ENCODE measurements at places on chromosomes 1 and 21.

DNA sequence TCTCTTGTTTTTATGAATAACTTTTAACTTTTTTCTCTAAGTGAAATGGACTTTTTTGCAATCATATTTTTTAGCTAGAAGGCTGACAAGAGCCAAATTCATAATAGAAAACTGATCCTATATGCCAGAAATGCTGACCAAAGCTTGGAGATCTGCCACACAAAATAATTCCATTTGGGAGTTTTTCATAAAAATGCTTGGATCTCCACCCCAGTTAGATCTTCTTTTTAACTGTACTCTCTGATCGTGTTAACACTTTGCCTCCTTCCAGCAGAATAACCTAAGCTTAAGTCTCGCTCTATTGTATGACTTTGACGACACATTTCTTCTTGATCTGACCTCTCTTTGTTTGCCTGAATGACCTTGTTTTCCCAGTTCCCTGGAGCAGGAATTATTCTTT lies 16.8 kb downstream of the FLG2 start:
- DNase-seq, result no peak

GRCh38 chr1:18949686-18950400 lies 6.6 kb downstream of the IFFO2 start:
- DNase-seq, result no peak

DNA sequence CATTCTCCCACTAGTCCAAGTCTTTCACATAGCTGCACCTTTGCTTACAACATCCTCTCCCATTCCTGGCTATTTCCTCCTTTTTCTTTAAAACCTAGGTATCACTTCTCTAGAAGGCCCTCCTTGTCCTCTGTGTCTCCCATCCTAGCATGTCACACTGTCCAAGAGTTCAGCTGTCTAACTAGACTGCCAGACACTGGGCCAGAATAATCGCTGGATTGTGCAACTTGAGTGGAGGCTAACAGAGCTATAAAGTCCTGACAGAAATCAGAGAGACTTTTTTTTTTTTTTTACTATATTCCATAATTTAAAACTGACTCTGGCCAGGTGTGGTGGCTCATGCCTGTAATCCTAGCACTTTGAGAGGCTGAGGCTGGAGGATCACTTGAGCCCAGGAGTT lies 4.2 kb upstream of the ANGPTL7 start:
- no peak for DNase-seq

- DNase-seq, result no peak
These were observed 92.8 kb upstream of the ZP4 start for GRCh38 chr1:237983496-237983895.

DNA sequence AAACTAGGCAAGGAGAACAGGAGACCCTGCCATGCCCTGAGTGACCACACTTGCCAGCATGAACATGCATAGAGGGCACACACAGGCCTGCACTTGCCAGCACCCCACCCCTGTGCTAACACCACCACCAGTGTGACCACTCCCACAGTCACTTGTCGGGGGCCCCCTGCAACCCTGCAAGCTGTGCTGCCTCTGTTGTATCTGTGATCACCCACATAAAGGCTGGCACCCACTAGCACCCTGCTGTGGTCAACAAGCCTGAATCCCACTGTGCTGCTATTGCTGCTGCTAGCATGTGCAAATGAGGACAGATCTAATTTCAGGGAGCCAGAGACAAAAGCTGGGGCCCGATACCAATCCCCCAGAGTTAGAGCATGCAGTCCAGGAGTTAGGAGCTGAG lies 217.7 kb downstream of the GIPC2 start:
- DNase-seq, result no peak

GRCh38 chr1:189438808-189439207 lies 1038.9 kb downstream of the BRINP3 start:
- DNase-seq, result no peak

DNA sequence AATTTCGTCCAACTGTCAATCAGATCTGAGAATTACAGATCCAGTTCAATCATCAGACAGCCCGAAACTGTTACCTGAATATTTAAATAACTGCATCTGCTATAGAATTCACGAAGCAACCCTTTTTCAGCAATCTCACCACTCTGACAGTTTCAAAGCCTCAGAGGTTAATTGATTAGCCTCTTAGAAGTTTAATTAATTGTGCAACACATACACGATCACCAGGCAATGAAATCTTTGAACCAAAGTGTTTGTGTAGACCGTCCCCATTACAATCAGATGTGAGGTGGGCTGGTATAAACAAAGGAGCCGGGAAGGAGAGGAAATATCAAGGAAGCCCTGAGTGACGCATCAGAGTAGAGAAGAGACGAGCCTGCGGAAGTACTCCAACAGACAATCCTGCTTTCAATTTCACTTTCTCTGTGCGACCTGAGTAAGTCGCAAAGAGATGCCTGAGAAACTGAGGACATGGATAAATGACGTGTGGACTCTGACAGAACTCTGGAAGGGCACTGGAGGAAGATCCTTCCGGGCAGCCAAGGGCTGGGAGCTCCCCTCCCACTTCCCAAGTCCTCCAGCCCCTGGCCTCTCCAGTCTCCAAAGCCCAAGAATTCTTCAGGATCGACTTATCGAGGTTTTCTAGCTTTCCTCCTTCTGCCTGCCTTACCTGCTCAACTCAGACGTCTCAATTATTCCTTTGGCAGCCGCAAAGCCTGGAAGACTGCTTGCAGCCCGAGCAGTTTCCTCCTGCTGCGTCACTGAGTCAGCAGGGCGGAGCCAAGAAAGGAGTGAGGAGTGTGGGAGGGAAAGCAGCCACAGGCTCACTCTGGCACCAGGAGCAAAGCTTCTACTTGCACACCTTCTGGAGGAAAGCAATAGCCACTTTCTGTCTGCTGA lies at the start of gene RNASEL:
Gene RNASEL, minus strand, starts transcription at position 757 of the 897 bp plus-strand sequence. CDS start 2,450 bp downstream, outside the sequence.
- no peak for DNase-seq

- no peak for DNase-seq
These were observed 633.7 kb upstream of the USP24 start for GRCh38 chr1:55848906-55849305.

GRCh38 chr1:19643121-19643520 lies 990 bp upstream of the NBL1 start:
- no peak for DNase-seq

DNA sequence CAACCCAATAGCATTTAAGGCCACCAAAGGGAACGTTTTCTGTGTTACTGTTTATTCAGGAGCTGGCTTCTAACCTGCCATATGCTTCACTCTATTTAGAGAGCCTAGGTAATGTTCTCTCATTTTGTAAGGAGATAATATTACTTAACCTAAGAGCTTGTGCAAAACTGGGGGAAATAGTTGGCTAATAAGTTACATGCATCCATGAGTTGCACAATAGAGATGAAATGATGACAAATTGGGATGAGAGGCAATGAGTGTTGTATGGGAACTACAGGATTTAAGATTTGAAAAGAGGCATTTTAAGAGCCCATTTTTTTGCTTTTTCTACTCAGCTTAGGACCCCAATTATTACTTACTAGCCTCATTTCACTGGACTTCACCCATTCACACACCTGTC lies 151.0 kb downstream of the ST6GALNAC3 start:
- DNase-seq, result no peak

DNA sequence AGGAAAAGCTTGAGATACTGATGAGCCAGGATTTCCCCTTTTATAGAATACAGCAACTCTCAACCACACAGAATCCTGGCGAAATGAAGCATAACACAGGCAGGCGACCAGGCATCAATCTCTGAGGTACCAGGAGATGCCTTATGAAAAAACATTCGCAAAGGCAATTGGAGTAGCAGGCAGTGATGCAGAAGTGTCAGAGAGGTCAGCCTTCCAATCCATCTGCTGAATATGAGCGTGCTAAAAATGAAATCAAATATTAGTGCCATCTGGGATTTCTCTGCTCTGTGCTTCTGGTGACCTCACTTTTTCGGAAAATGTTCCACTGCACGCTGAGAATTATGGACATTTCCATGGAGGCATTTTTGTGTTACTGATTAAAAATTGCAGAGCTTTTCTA lies 258.8 kb downstream of the VAV3 start:
- DNase-seq, result no peak

- no peak for DNase-seq
These were observed 1.9 kb downstream of the TNFRSF18 start for GRCh38 chr1:1204425-1204920.

DNA sequence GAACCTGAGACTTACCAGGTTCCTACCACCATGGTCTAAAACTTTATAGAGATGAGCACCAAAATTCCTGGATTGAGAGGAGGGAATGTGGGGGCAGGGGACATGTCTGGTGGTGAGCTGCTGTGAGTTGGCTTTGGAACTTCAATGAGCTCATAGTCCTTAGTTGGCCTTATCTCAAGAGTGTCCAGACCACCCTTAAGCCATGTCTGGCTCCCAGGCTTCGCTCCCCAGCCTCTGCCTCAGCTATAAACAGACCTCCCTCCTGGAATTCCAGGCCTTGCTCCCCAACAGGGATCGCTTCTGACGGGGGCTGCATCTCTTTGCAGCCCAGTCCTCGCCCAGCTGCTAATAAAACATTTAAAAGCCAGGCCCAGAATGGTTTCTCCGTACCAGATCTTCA lies 19.5 kb downstream of the ATF3 start:
- no peak for DNase-seq
